ENCODE measurements at places on chromosomes 2 and 18.

DNA sequence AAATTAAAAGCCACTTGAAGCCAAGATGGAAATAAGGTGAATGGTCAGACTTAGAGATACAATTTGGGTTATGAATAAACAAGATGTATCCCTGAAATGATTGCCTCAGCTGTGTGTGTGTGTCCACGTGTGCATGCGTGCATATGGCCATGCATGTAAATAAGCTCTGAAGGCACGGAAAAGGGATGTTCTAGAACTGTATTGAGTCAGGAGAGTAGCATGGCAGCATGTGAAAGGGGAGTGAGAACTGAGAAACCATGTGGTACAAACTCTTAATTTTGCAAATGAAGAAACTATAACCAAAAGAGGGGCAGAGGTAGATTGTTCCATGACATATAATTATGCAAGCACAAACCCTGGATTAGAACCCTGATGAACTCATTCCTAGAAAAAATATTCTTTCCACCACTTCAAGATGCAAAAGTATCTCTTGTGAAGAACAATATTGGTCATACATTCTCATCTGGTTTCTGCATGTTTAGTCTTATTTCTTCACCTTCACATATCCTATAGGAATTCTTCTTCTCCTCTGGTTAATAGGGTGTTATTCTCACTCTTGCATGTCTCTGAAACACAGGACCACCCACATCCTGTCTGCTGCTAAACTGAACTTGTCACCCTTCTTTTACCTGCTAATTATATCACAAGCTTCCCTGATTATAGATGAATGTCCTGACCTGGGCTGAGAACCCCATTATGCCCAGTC is 455.8 kb downstream of the SETBP1 start:
- DNase-seq: no peak

DNA sequence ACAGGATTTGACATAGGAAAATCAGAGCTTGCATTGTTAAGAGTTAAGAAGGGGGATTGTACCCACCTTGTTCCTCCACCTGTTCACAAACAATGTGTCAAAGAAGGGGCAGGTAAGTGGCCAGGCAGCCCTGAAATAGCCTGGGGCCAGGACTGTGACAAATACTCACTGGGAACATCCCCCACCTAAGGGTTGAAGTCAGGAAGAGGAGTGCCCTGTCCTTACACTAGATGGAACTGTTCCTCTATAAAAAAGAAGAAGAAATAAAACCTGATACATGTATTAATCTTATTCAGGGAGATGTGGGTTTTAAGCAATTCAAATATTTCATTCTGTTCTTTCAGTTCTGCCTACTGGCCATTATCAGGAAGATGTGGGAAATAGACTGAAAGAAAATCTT is 41.9 kb downstream of the TACR1 start:
- peak; percentile 42 for DNase-seq

GRCh38 chr2:101909760-101910159 is 82.0 kb upstream of the IL1R2 start:
- peak; percentile 10 for DNase-seq

GRCh38 chr2:166417669-166418068 is 41.9 kb upstream of the SCN9A start:
- peak; percentile 38 for DNase-seq

DNA sequence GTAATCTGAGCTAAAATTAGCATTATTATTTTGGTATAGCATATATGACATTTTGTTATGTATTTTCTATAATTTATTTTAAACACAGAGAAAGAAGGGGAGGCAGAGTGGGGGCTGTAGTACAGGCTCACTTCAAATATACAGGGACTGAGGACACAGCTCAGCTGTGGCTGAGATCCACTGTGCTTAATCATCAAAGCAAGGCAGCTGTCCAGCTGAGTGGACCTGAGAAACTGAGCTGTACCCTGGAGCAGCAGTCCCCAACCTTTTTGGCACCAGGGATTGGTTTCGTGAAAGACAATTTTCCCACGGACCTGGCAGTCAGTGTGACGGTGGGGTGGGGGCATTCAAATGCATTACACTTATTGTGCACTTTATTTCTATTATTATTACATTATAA is 687.2 kb downstream of the RNF144A start:
- no peak for DNase-seq

GRCh38 chr2:193963472-193964119 is 1693.4 kb upstream of the SLC39A10 start:
- peak; percentile 4 for DNase-seq

DNA sequence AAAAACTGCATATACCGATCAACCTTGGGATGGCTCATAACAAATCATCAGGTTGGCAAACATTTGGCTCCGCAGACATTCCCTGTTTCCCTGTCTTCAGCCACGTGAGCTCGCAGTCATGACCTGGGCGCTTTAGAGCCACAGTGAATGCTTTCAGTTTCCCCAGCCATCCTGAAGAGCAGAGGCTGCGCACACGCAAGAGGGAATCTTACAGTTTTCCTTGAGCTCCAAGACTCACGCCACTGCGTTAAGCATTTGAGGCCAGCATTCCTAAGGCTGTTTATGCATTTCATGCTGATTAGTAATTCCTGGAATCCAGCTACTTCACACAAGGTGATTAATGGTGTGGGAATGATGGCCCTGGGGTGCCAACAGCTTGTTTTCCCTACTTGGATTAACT is 95.1 kb downstream of the MTCL1 start:
- DNase-seq: no peak

GRCh38 chr2:58484221-58484620 is 243.1 kb upstream of the FANCL start:
- DNase-seq: no peak

DNA sequence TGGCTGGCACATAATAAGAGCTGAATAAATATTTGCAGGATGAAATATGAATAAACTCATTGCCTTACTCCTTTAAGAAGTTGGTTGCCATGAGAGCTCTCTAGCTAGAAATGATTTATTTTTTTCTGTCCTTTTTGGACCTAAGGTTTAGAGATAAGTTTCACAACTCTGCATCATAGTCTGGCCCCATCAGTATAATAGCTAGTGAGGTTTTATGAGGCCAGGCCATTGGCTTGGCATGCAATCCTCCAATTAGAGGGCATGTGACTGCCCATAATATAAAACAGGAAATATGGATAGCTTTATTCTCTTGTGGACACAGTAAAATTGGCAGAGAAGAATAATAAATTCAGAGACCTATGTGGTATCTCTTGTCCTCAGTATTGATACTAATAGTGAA is 26.2 kb upstream of the INSIG2 start:
- no peak for DNase-seq

DNA sequence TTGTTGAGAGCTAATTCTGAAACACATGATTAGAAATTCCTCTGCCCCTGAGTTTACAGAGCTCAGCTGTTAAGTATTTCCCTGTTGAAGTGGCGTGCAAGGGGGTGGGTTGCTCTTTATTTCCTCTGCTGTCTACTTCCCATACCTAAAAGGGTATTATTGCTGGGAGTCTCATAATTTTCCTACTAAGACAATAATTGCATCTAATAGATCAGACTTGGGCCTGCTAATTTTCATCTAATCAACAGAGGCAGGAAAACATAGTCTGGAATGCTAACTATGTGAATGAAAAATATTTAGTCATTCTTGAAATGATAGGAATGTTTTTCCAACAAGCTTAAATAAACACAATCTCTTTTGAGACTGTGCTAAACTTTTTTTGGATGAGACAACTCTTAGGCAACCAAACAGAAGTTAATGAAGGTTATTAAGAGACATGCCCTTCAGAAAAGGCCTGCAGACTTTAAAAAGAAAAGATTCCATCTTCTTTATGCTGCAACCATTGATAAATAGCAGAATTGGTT is 111.4 kb downstream of the FEZ2 start:
- DNase-seq: no peak

DNA sequence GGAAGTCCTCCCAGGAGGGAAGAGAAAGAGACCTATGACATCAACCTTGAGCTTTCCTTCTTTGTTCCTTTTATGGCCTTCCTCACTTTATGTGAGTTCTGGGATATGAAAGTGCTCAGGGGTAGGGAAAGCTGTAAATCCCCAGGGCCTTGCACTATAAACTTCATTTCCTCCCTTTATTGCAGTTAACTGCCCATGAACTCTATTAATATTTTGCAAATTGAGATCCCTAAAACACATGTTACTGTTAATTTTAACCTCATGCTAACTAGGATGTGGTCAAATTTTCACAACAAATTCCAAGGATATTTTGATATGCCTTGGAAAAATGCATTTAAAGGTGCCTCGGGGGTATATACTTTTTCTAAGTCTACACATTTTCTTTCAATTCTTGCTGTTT is 359.9 kb downstream of the OSR1 start:
- DNase-seq: no peak

GRCh38 chr18:2961821-2962220 is 51.1 kb downstream of the LPIN2 start:
- DNase-seq: no peak

GRCh38 chr2:6394276-6394675 is 471.4 kb downstream of the CMPK2 start:
- DNase-seq: no peak

GRCh38 chr2:8219631-8220355 is 462.1 kb upstream of the ID2 start:
- no peak for DNase-seq

DNA sequence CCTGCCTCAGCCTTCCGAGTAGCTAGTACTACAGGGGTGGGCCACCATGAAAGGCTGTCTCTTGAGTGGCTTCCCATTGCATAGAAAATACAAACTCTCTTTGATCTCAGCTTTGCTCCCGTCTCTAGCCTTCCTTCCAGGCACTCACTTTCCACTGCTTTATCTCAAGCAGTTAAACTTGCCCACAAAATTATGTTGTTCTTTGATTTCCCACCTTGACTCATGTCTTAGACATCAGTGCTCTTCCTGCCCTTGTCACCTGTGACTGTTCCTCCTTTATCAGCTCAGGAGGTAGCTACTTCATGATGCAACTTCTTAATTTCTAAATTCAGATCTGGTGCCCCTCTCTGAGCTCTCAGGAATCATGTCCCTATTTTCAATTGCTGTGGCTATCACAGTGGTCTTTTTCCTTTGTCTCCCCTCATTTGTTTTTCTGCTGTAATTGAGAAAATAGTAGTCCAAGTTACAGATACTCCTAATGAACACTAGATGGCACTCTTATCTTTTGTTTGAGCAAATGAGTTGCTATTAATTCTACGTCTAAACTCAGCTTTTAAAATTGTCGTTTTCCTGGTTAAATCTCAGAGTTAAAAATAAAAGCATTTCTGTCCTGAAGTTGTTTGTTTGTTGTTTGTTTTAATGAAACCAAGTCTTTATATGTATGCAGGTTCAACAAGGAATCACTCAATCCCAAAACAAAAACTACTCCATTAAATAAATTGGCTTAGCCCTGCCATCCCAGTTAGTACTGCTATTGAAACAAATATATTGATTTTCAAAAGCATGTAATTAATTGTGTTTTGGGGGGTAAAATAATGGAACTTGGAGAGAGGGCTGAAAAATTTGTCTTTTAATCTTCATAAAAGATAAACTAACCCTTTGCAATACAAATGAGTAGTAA is 46.9 kb upstream of the GREB1L start:
- DNase-seq: peak; percentile 29

DNA sequence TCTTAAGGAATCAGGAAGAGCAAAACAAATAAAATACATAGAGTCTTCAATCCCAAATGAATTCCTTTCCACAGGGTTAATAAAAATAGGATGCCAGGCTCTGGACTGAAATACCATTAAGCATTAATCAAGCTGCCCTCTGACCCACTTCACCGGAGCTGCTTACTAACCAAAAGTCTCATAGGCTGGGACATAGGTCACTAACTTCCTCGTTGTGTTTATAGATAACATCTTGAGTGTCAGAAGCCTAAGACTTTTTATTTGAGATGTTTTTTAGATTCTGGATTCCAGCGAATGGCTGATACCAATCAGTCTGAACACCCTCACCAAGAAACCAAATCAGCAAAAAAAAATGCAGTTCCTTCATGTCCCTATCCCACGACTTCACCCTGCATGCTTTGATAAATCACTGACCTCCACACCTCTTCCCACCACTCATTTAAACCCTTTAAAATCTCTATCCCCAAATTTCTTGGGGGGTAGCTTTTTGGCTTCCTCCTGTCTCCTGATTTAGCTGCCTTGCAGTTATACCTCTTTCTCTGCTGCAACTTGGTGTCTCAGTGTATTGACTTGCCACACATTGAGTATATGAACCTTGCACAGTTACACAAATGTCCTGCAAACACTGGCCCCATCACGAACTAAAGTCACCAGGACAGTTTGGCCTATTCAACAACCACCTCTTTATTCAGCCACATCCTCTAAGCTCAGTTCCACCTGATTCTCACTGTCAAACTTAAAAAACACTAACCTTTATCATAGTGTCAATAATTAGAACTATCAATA is 399.3 kb downstream of the METTL4 start:
- no peak for DNase-seq
